NCI-H1092 (cell line): ENCODE measurements at places on chromosomes 6 and 20.

DNA sequence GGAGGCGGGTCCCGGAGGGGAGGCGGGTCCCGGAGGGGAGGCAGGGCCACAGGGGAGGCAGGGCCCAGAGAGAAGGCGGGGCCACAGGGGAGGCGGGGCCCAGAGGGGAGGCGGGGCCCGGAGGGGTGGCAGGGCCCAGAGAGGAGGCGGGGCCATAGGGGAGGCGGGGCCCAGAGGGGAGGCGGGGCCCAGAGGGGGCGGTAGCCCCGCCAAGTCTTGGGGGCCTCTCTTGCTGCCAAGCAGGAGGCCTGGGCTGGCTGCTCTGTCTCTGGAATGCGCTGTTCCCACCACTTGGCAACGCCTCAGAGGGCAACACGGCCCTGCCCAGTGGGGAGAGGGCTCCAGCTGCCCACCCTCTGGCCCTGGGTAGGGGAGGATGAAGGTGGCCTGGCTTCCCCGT, 80.5 kb downstream of the YTHDF1 start:
- DNase-seq: no peak

- DNase-seq: no peak
Measured at GRCh38 chr20:7693761-7694160, 246.5 kb downstream of the HAO1 start.

- DNase-seq: no peak
Measured at GRCh38 chr6:154962753-154963152, 32.4 kb upstream of the TIAM2 start.

DNA sequence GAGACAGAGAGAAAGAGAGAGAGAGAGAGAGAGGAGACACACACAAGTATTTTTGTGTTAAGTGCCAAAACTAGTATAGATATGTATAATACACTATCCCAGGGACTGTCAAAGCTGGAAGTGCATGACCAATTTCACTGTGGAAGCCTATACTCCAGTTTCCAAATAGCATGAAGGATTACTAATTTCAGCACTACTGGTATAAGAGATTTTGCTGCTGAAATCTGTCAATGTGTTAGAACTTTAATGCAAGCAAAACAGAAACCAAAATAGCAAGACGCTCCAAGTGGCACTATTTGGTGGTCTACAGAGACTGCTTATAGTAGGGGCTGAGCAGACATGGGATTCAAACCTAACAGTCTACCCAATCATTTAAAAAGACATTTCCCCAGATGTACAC, 284.8 kb downstream of the BTBD9 start:
- no peak for DNase-seq

DNA sequence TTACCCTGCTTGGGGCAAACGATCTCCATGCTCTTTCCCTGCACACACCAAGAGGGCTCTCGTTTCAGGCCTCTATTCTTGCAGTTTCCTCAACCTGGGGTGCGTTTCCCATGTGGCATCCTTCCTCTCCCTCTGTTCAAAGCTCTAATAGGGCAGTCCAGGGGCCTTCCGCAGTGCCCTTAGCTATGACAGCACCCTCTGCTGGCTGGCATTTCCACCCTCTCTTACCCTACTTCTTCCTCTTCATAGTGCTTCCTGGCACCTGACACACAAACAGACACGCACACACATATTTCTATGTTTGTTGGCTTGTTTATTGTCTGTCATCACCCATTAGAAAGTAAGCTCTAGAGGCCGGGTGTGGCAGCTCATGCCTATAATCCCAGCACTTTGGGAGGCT, 294.0 kb downstream of the CLIC5 start:
- DNase-seq: no peak

GRCh38 chr6:11428895-11429294, 108.7 kb upstream of the TMEM170B start:
- DNase-seq: no peak

- no peak for DNase-seq
Measured at GRCh38 chr6:120005292-120005976, 655.9 kb upstream of the MAN1A1 start.

DNA sequence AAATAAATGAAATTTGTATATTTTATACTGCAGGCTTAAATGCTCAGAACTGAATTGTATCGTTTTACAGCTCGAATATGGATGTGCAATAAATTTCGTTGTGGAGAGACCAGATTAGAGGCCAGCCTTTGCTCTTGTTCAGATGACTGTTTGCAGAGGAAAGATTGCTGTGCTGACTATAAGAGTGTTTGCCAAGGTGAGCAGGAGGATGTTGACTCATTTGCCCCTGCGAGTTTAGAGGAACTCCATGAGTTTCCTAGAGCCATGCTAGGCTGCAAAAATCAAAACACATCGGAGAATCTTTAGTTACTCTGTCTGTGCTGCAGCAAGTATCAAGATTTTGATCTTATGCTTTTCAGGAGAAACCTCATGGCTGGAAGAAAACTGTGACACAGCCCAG, 15.4 kb downstream of the ENPP3 start:
- no peak for DNase-seq

DNA sequence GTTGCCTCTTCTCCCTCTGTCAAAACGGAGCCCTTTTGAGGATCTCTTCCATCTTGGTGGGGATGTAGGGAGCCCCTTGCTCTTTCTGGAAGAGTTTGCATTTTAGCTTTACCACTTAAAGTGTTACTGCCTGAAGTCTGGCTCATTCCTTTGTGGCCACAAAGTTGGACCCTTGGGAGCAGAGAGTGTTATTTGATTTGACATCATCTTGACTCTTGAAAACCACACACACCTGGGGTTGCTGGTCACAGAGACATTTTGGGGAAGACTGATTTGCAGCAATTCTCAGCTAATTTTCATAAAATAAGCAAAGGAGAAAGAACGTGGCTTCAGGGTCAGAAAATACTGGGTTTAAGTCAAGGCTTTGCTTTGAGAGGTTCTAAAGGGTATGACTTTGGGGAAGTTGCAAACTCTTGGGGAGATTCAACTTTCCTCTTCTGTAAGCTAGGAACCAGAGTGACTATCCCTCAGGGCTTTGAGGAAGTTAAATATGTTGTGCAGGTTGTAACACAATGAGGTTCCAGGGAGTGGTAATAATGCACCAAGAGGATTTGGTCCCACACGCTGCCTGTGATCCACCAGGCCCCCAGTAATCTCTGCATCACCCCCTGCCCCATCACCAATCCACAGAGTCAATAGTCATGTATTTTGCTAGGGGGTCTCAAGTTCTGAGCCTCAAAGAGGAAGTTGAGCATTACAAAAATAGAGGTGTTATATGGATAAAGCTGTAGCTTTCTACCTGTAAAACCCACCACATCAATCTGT, 141.6 kb upstream of the SLC24A3 start:
- DNase-seq: no peak

GRCh38 chr6:47141171-47141570, 99.0 kb upstream of the ADGRF1 start:
- no peak for DNase-seq

GRCh38 chr6:125050663-125051318, 88.6 kb downstream of the RNF217 start:
- DNase-seq: no peak

DNA sequence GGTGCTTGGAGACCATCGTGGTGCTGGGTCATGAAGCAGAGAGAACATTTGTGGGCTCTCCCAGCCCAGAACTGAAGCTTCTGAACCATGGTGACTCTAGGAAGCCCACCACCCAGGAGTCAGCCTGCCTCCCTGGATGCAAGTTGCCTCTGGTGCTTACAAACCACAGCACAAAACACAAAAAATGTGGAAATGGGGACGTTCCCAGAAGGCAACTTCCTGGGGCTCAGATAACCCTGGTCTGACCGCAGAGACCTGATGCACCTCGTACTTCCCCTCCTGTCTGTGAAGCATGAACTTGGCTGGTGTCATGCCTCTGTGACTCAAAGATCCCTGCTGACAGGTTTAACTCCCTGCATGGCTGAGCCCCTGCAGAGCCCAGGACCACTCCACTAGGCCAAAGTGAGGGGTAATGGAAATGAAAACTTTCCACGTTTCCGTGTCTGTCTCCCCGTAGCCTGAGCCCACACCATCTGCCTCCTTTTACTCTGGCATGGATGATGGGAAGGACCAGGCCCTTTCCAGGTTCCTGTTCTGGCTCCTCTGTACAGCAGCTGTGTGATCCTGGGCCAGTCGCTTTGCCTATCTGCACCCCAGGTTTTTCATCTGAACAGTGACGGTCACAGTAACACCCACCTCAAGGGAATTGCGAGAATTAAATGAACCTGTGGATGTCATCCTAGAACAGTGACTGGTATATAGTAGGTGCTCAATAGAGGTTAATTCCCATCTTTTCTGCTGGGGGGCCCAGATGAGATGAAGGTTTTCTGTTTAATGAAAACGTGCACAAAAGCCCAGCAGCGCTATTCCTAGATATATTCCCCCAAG, 57.7 kb downstream of the PPP1R16B start:
- DNase-seq: no peak

GRCh38 chr6:40932366-40932765, 106.7 kb downstream of the UNC5CL start:
- no peak for DNase-seq
